Chondrocyte (in vitro differentiated cells): ENCODE measurements at places on chromosomes 12 and 14. TPM values are rescaled to one million over a fixed set of nuclear protein-coding genes. Genes with fewer than 3 reads are reported as not detected.
A peak's percentile ranks its signal among the peaks of the same experiment; 100 is the strongest.

TMPO gene
- 34.3 to 43.1 TPM (median 38.7 TPM) in 3 replicates for total RNA-seq

KLRC2 gene
- total RNA-seq: not detected in 3 replicates

BCL11B gene
- total RNA-seq: 0.10 to 0.23 TPM (median 0.17 TPM) in 3 replicates

POTEM gene
- total RNA-seq: not detected in 3 replicates

CELA1 gene
- not detected in 3 replicates for total RNA-seq

METTL17 gene
- 34.4 to 50.1 TPM (median 41.1 TPM) in 3 replicates for total RNA-seq

BDKRB1 gene
- total RNA-seq: not detected in 3 replicates

PLEKHD1 gene
- total RNA-seq: 0.08 to 0.15 TPM (median 0.10 TPM) in 3 replicates

ESR2 gene
- total RNA-seq: 0.41 TPM in 1 of 3 replicates, not detected in the others

DPPA3 gene
- total RNA-seq: not detected in 3 replicates

GRCh38 chr12:38465020-38465419 lies 148.4 kb downstream of the ALG10B start:
- no peaks in the 10 kb centered on the region for H3K36me3 ChIP-seq
- no peak overlapping the region for H3K27ac ChIP-seq
- no peaks in the 10 kb centered on the region for H3K27me3 ChIP-seq
- H3K4me1 ChIP-seq: no peaks in the 10 kb centered on the region
- DNase-seq: no peak

DNA sequence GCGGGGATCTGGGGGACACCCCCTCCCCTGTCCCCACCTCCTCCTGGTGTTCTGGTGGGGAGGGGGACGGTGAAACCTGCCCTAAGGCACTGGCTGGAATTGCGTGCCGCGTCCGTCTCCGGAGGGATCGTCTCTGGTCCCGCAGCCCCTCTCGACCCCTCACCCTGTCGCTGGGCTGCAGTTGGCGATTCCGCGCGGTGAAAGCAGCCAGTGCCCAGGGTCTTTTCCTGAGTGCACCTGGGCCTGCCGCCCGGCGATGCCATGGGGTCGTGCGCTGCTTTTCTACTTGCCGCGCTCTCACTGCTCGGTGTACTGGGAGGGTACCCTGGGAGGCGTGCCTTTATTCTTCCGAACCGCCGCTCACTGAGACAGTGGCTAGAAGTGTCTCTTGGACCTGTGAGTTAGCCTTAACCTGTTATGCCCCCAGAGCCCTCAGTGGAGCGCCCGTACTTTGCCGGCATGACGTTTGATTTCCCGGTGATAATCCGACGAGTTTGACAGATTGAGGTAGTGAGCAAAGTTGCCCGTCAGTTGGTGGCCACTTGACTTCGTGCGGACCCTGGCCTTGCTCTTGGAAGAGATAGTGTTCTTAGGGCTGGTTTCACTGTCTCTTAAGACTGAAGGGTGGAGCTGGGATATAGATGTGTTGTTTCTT lies 788 bp downstream of the SFSWAP start:
- peaks cover 27% of the 10 kb centered on the region for H3K4me1 ChIP-seq
- no peaks in the 10 kb centered on the region for H3K27me3 ChIP-seq
- peak overlapping the region; percentile 88 for H3K4me3 ChIP-seq
- peaks cover 18% of the 10 kb centered on the region for H3K36me3 ChIP-seq

DNA sequence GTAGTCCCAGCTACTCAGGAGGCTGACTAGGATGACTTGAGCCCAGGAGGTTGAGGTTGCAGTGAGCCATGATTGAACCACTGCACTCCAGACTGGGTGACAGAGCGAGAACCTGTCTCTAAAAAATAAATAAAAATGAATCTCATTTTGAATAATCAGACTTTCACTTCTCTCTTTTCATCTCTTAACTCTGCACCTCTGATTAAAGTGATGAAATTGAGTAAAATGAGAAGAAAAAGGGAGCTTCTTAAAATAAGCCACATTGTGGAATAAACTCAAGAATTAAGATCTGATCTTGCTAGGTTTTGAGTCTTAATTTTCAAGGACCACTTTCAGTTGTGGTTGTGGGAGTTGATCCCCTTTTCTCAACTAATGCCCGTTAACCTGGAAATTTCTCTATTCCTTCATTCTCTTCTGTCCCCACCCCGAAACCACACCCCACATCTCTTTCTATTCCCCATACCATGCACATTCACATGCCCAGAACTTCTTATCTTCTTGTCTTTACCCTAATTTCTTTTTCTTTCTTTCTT lies 70.9 kb upstream of the ETV6 start:
- no peak overlapping the region for H3K4me3 ChIP-seq
- H3K4me1 ChIP-seq: peaks cover 41% of the 10 kb centered on the region
- no peaks in the 10 kb centered on the region for H3K27me3 ChIP-seq

GRCh38 chr12:67522222-67522621 lies 126.3 kb upstream of the DYRK2 start:
- no peak overlapping the region for H3K4me3 ChIP-seq
- no peak overlapping the region for H3K27ac ChIP-seq
- H3K27me3 ChIP-seq: no peaks in the 10 kb centered on the region
- no peaks in the 10 kb centered on the region for H3K36me3 ChIP-seq

GRCh38 chr14:55979096-55979495 lies 139.1 kb upstream of the PELI2 start:
- DNase-seq: no peak
- H3K4me1 ChIP-seq: peaks cover 2% of the 10 kb centered on the region
- peaks cover 2% of the 10 kb centered on the region for H3K27me3 ChIP-seq
- peaks cover 3% of the 10 kb centered on the region for H3K36me3 ChIP-seq
- H3K4me3 ChIP-seq: no peak overlapping the region
- H3K27ac ChIP-seq: no peak overlapping the region

- H3K27me3 ChIP-seq: no peaks in the 10 kb centered on the region
- peak overlapping the region; percentile 96 for H3K27ac ChIP-seq
- DNase-seq: no peak
- no peaks in the 10 kb centered on the region for H3K36me3 ChIP-seq
- H3K4me3 ChIP-seq: peak overlapping the region; percentile 37
- peaks cover 65% of the 10 kb centered on the region for H3K4me1 ChIP-seq
Observed at GRCh38 chr12:105253866-105254513, 18.0 kb upstream of the APPL2 start.

GRCh38 chr12:131834798-131835615 lies 6.8 kb downstream of the MMP17 start:
- peaks cover 6% of the 10 kb centered on the region for H3K27me3 ChIP-seq
- peaks cover 4% of the 10 kb centered on the region for H3K4me1 ChIP-seq
- no peak overlapping the region for H3K4me3 ChIP-seq
- H3K36me3 ChIP-seq: no peaks in the 10 kb centered on the region
- peak; percentile 78 for DNase-seq
- no peak overlapping the region for H3K27ac ChIP-seq

- H3K27ac ChIP-seq: peak overlapping the region; percentile 85
- no peak overlapping the region for H3K4me3 ChIP-seq
- H3K36me3 ChIP-seq: no peaks in the 10 kb centered on the region
- no peak for DNase-seq
- H3K4me1 ChIP-seq: peaks cover 90% of the 10 kb centered on the region
Observed at GRCh38 chr14:74567219-74567618, 44.8 kb downstream of the LTBP2 start.

- DNase-seq: no peak
- no peaks in the 10 kb centered on the region for H3K4me1 ChIP-seq
- no peaks in the 10 kb centered on the region for H3K36me3 ChIP-seq
- H3K27me3 ChIP-seq: peaks cover 13% of the 10 kb centered on the region
- no peak overlapping the region for H3K4me3 ChIP-seq
Observed at GRCh38 chr14:25150401-25150800, 100.5 kb upstream of the STXBP6 start.

DNA sequence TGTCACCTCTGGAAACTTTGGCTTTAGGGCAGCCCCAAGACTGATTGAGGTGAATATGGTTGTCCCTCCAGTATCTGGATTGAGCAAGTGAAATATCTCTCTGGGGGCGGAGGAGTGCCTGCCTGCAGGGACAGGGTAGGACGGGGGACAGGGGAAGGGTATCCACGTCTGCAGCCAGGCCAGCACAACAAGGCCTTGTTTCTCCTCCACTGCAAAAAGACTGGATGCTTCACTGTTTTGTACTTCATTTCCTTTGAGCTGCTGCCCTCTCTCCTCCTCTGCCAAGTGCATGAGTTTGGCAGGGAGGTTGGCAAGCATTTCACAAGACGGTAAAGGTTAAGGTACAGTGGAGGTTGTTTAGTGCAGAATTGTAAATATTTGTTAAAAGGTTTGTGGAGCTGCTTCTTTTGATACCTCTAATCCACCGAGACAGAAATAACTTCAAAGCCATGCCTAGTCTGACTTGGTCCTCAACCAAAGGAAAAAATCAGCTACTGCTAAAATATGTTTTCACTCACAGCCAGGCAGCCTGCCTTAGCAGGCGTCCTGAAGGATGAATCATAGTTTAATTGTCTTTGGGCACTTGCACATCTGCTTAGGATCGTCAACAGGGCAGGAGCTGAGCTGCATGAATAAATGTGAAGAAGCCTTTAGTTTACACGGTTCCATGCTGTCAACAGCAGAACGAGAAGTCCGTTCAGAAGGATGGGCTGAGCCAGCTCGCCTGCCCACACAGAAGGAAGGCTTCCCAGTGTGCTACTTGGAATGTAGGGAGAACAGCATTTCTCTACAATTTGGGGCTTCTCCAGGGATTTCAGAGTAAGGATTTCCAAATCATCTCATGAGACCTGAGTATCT lies 269.7 kb downstream of the TTC6 start:
- no peak overlapping the region for H3K27ac ChIP-seq
- no peak overlapping the region for H3K4me3 ChIP-seq
- DNase-seq: no peak
- no peaks in the 10 kb centered on the region for H3K36me3 ChIP-seq
- H3K27me3 ChIP-seq: peaks cover 17% of the 10 kb centered on the region

GRCh38 chr12:10801741-10802140 lies 686 bp downstream of the TAS2R7 start:
- no peaks in the 10 kb centered on the region for H3K4me1 ChIP-seq
- no peaks in the 10 kb centered on the region for H3K36me3 ChIP-seq
- H3K27ac ChIP-seq: no peak overlapping the region
- no peak for DNase-seq

DNA sequence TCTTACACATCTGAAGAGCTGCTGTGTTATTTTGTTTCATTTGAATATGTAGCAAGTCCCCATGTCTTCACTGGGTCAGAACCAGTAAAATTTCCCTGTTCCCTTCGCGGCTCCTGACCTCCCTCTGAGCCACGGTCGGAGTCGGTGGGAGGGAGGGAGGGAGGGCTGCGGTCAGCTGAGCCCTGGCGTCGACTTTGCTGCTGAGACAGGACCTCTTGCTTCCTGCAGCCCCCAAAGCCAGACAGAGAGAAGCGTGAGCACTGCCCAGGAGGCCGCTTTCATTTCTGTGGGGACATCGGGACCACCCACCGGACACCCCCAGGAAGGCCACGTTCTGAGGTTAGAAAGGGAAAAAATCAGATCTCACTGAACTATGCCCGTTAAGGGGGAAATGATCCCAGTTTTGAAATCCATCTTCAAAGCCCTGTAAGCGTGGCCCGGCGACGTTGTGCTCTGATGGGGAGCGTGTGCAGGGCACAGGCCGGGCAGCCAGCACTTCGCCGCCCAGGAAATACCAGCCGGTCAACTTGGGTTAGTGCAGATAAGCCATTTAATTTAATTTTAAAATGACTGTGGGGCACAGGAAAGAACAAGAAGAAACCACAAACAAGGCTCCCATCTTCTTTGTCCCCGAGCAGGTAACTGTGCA lies 42.1 kb downstream of the NOC4L start:
- peaks cover 49% of the 10 kb centered on the region for H3K27me3 ChIP-seq
- no peak overlapping the region for H3K4me3 ChIP-seq
- peaks cover 4% of the 10 kb centered on the region for H3K4me1 ChIP-seq
- no peak for DNase-seq

DNA sequence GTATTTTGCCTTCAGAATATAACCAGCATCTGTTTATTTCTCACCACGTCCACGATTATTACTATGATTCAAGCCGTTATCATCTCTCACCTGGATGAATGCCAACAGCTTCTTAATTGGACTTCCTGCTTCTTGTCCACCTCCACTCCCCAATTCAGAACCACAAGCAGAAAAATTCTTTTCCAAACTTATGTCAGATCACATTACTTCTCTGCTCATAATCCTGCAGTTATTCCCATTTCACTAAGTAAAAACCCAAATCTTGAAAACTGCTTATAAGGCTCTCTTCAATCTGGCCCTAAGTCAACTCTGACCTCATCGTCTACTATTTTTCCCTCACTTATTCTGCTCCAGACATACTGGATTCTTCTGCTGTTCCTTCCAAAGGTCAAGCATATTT lies 2.0 kb downstream of the CRY1 start:
- H3K4me1 ChIP-seq: peaks cover 12% of the 10 kb centered on the region
- peaks cover 3% of the 10 kb centered on the region for H3K36me3 ChIP-seq
- no peak overlapping the region for H3K27ac ChIP-seq
- no peak for DNase-seq
- no peaks in the 10 kb centered on the region for H3K27me3 ChIP-seq

- no peaks in the 10 kb centered on the region for H3K36me3 ChIP-seq
- H3K4me3 ChIP-seq: no peak overlapping the region
- DNase-seq: no peak
- peaks cover 24% of the 10 kb centered on the region for H3K4me1 ChIP-seq
- peak overlapping the region; percentile 1 for H3K27ac ChIP-seq
Observed at GRCh38 chr12:54220092-54220557, 31.3 kb upstream of the SMUG1 start.

GRCh38 chr14:79871136-79871535 lies 340.2 kb downstream of the DIO2 start:
- no peak overlapping the region for H3K4me3 ChIP-seq
- no peaks in the 10 kb centered on the region for H3K4me1 ChIP-seq
- no peak for DNase-seq
- no peaks in the 10 kb centered on the region for H3K27me3 ChIP-seq
- H3K27ac ChIP-seq: no peak overlapping the region

GRCh38 chr12:115946867-115947695 lies 330.4 kb downstream of the MED13L start:
- no peaks in the 10 kb centered on the region for H3K4me1 ChIP-seq
- no peak overlapping the region for H3K27ac ChIP-seq
- H3K27me3 ChIP-seq: no peaks in the 10 kb centered on the region
- H3K36me3 ChIP-seq: peaks cover 10% of the 10 kb centered on the region
- DNase-seq: no peak

DNA sequence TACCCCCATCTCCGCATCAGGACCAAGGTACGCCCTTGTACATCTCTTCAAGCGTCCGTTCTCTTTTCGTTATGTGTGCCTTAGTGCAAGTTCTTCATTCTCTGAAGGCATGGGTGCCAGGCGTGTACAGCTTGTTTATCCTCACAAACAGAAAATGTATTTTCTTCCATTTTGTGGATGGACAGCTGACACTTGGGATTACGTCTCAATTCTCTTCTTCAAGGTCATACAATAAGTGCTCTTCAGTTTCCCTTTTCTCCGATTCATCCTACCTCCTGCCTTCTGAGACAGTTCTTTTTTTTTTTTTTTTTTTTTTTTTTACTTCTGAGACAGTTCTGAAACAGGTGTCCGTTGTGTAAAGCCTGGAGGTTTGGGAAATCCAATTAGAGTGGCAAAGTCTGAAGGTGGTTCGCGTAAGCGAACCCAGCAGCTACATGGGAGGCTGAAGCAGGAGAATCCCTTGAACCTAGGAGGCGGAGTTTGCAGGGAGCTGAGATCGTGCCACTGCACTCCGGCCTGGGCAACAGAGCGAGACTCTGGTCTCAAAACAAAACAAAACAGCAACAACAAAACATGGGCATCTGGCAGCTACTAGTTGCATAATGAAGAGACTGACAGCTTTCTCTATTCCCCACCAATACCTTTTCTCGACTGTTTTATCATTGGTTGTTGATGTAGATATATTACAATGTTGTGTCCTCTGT lies 734 bp downstream of the COX6A1 start:
- peak overlapping the region; percentile 76 for H3K27ac ChIP-seq
- no peaks in the 10 kb centered on the region for H3K27me3 ChIP-seq
- H3K4me1 ChIP-seq: peaks cover 25% of the 10 kb centered on the region
- peak; percentile 17 for DNase-seq
